ENCODE measurements at places on chromosomes 12 and 14.

- no peak for DNase-seq
These were observed 266.7 kb downstream of the ALG10 start for GRCh38 chr12:34288963-34289345.

DNA sequence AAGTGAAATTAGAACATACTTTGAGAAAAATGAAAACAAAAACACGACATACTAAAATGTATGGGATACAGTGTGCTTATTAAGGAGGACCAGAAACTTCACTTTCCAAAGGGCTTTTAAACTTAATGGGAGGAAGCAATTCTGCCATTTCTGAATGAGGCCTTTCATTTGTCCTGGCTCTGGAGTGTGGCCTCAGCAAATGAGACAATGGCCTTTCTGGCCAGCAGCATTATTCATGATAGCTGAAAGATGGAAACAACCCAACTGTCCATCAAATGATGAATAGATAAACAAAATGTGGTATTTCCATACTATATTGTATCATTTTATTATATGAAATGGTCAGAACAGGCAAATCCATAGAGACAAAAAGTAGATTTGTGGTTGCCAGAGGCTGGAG lies 338.6 kb downstream of the CEP128 start:
- DNase-seq = no peak

- no peak for DNase-seq
These were observed 6.3 kb downstream of the IPO4 start for GRCh38 chr14:24182110-24182882.

GRCh38 chr12:122968104-122968503 lies 1.8 kb upstream of the ABCB9 start:
- no peak for DNase-seq

- no peak for DNase-seq
These were observed 35.0 kb downstream of the GNPTAB start for GRCh38 chr12:101795786-101796185.

- peak; percentile 22 for DNase-seq
These were observed 91.3 kb downstream of the PHETA1 start for GRCh38 chr12:111277570-111277969.

GRCh38 chr12:21438643-21439042 lies 1.2 kb downstream of the PYROXD1 start:
- DNase-seq = no peak

DNA sequence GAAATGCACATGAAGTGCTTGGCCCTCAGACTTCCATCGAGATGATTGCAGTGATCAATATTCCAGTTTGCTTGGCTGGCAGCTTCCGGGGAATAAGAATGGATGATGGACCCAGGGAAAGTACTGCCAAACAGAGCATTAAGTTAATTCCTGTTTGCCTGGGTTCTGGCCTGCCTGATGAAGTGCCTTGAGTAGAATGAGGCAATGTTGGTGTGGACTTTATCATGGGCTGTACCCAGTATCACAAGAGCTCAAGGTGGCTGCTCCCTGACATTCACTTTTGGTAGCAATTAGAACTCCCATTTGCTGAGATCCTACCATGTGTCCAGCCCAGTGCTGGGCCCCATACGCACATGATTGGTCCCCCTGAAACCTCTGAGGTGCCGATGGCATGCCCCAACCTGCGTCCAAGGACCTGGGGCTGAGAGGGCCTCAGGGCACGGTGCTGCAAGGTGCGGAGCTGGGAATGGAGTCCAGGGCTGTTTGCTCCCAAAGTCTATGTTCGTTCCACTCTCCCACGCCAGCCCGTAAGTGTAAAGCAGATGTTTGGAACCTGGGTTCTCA lies 80.7 kb downstream of the SLC25A47 start:
- no peak for DNase-seq

GRCh38 chr12:56158926-56159461 lies 835 bp downstream of the MYL6 start:
- peak; percentile 82 for DNase-seq
